Kasumi-1 (cell line): ENCODE measurements at places on chromosomes 7 and 10.

- DNase-seq: no peak
Measured at GRCh38 chr7:157009778-157010587, 480 bp downstream of the MNX1 start.

GRCh38 chr10:19119191-19119590 is 70.6 kb downstream of the MALRD1 start:
- no peak for DNase-seq

DNA sequence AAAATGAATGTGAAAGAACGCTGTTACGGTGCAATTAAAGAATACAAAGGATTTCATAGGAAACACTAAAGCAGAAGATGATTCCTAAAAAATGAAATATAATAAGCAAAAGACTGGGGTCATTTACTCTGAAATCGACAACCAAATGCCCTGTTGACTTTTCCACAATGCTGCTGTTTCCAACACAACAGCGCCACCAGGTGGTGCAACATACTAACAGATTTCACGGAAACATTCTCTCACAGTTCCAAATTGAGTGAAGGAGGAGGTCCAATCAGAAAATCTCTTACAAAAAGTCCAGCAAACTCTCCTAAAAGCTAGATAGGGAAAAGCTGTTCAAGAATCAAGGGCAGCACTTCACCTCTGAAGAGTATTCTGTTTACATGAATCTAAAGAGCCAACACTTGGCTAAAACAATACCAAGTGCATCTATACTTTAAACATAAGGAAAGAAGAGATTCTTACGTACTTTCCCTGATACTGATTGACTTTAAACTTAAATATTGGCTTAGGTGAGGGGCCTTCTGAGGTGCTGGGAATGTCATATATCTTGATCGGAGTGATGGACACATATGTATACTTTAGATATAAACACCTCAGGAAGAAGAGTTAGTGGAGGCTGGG is 55.9 kb downstream of the UPF2 start:
- peak; percentile 90 for DNase-seq

- DNase-seq: no peak
Measured at GRCh38 chr10:86366033-86366901, at the start of gene GRID1. TSS of gene GRID1 (minus strand) at chr10:86366795.

GRCh38 chr10:5381187-5381586 is 16.4 kb downstream of the UCN3 start:
- no peak for DNase-seq
